GM12864 (cell line): ENCODE measurements at places on chromosomes 6 and 20.

GRCh38 chr6:81609736-81610135, 142.7 kb downstream of the TENT5A start:
- DNase-seq, result no peak

GRCh38 chr6:163723759-163724158, 309.2 kb downstream of the QKI start:
- no peak for DNase-seq

GRCh38 chr20:25020901-25021301, 28.4 kb upstream of the APMAP start:
- DNase-seq, result no peak

- no peak for DNase-seq
Measured at GRCh38 chr20:41167118-41167470, 29.8 kb downstream of the PLCG1 start.

DNA sequence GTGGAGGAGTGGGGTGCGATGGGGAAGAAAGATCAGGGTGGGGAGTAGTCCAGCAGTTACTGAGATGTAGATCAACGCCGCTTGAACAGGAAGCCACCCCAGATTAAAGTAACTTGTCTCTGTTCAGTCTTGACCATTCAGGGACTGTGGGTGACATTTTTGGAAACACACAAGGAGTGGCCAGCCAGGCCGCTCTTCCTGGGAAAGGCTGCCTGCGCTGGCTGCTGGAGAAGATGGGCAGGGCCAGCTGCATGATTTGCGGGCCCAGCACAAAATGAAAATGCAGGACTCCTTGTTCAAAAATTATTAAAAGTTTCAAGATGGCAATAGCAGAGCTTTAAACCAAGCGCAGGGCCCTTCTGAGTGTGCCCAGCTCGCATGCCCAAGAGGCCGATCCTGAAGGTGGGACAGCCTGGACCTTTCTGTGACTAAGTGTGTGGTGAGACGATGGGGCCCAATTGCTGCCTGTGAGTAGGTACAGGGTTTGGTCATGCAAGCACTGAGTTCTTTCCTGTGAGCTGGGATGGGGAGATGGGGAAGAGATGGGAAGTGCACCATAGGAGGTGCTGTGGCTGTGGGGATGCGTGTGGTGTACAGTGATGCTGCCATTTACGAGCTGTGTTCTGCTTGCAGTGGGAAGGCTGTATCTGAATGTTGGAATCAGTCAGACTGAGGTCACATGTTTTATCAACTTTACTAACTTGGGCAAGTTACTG, 51.3 kb downstream of the DAAM2 start:
- DNase-seq, result no peak

DNA sequence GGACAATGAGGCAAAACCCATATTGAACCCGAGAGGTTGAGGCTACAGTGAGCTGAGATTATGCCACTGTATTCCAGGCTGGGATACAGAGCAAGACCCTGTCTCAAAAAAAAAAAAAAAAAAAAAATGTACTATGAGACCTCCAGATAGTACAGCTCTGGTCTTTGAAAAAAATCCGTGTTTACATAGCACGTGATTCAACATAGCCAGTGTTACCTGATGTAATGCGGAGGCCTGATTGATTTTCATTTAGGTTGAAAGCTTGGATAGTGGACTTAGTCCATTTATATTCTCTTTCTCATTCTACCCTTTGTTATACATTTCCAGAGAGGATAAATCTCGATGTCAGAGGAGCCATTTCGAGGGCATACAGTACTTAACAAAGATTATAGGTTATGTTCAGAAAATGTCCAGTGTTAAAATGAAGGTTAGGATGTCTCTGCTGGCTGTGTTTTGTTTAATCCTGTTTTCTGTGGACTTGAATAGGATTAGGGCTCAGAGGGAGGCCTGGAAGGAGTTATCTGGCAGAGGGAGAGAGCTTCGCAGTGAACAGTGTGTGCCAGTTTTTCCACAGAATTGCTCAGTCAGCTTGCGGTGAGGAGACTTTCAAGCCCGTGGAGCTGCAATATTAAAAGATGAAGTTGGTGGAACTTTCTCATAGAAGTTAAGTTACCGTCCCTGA, 33.9 kb upstream of the BCLAF1 start:
- DNase-seq, result no peak

DNA sequence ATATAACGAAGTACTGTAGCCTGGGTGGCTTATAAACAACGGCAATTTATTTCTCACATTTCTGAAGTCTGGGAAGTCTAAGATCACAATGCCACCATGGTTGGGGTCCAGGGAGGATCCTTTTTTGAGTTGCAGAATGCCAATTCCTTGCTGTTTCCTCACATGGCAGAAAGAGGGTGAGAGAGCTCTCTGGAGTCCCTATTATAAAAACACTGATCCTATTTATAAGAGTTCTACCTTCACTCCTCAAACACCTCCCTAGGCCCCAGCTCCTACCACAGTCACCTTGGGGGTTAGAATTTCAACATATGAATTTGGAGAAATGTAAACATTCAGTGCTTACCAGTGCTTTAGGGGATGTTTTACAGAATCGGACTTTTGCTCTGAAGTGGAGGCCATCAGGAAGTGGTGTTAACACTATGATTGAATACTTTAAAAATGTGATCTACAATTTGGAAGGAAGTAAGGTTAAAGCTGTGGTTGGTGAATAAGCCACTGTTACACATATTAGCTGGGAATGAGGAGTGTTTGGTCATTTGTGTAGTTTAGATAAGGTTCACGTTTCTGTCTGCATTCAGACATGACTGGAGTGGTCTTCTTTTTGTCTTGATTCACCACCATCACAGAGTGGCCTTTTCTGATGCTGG, 79.9 kb upstream of the SPTLC3 start:
- no peak for DNase-seq

- no peak for DNase-seq
Measured at GRCh38 chr6:114339706-114340105, 3.1 kb downstream of the HS3ST5 start.

- no peak for DNase-seq
Measured at GRCh38 chr6:52662031-52662430, 8.9 kb upstream of the TMEM14A start.

- DNase-seq, result no peak
Measured at GRCh38 chr20:50367739-50368375, 142.3 kb upstream of the PTPN1 start.

- no peak for DNase-seq
Measured at GRCh38 chr6:157813191-157813590, 9.9 kb upstream of the SNX9 start.

DNA sequence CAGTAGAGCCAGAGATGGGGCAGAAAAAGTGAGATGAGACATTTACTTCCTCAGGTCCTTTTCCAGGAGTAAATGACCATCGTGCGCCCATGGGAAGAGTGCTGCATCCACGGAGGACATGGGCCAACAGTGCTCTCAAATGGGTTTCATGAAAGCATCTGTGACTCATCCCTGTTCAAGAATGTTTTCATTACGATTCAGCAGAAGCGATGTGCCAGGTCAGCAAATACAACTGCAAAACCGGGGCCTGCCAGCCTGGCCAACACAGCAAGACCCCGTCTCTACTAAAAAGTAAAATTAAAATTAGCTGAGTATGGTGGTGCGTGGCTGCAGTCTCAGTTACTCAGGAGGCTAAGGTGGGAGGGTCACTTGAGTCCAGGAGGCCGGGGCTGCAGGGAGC, 125.1 kb downstream of the LY86 start:
- DNase-seq, result no peak

GRCh38 chr20:18527836-18528235, 20.1 kb downstream of the SEC23B start:
- DNase-seq, result no peak

GRCh38 chr6:22444330-22444729, 125.0 kb upstream of the HDGFL1 start:
- DNase-seq, result no peak

- no peak for DNase-seq
Measured at GRCh38 chr20:21704408-21705385, 767 bp upstream of the PAX1 start.

GRCh38 chr6:41748542-41748941, 1.3 kb upstream of the PGC start:
- no peak for DNase-seq

DNA sequence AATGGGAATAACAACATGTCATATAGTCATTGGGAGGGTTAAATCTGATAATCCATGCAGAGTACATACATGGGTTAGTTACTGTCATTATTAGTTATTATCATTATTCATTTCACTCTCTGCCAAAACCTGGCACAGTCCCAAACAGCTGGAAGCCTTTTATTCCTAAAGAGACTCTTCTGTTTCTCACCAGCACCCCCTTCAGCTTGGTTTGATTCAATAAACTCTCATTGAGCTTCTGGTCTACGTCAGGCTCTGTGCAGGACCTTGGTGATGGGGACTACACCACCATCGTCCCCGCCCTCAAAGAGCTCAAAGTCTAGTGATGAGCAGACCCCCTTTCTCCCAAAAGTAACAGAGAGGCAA, 2.3 kb downstream of the KCNK15 start:
- DNase-seq, result no peak

DNA sequence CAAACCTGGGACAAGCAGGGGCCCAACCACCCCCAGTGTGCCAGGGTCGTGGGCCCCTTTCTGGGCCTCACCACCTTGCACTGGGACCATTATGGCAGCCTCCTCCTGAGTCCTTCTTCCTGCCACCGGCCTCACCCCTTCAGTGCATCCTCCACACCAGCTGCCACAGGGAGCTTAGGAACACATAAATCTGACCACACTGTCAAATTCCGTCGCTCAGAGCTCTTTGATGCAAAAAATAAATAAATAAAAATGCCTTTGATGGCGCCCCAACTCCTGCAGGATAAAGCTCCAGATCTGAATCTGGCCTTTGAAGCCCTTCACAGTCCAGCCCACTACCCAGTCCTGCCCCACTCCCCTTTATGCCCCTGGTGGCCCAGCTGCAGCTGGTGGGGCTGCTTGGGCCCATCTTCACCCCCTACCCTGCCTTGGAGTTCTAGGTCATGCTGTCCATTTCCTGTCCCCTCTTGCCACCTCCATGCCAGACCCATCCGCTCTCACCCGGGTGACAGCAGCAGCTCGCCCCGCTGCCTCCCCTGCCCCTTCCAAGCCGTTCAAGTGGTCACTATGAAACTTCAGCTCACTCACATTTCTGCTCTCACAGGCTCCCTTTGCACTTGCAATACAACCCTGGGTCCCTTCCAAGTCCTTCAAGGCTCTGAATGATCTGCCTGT, 16.0 kb downstream of the MYH7B start:
- DNase-seq, result no peak

DNA sequence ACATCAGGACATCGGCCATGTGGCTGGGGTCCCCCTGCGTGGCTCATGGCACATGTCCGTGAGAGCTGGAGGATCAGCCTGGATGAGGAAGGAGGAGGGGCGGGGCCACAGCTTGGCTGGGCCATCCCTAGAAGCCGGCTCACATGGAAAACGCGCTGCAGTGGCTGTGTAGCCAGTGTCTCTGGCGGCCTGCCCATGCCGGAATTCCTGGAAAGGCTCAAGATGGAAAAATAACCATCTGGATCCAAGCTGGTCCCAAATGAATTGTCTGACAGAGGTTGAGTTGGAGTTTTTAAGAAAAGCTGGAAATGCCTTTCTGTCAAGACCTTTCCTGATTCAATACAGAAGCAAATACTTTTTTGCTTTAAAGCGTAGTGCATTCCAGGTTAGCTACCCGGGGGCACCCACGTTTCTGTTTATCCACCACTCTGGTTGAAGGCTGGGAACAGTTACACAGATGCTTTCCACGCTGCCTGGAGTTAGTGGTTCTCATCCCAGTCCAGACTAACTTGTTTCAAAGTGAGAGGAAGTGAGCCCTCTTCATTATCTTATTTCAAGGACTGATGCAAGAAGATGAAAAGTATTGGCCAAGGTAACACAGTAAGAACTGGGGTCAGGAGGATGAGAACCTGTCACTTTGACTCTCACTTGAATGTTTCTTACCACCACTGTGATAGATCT, 99.0 kb downstream of the GMPR start:
- DNase-seq, result no peak

DNA sequence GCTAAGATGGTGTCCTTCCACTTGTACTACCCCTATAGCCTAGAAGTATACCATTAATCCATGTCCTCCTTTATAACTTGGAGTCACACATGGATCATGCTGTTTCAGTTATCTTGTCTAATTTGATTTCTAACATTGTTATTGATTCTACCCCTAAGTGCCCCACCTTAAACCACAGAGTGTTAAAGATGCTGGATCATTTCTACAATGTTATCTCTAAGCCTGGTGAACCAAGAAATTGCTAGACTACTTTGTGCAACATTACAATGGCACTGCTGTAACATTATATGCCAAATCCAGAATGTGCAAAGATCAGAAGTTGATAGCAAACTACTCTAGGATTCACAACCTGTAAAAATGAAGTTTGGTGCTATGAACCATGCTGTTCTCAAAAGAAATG, 1.7 kb downstream of the CGA start:
- DNase-seq, result no peak
